ENCODE measurements at places on chromosomes 13 and 19.

DNA sequence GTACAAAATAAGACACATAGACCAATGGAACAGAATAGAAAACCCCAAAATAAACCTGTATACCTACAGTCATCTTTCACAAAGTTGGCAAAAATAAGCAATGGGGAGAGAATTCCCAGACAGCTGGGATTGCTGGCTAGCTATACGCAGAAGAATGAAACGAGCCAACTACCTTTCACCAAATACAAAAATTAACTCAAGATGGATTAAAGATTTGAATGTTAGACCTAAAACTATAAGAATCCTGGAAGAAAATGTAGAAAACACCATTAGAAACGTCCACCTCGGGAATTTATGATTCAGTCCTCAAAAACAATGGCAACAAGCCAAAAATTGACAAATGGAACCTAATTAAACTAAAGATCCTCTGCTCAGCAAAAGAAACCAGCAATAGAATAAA lies 408.1 kb upstream of the SLITRK1 start:
- DNase-seq = no peak

GRCh38 chr13:66195238-66195637 lies 1034.9 kb downstream of the PCDH9 start:
- DNase-seq = no peak

- DNase-seq = no peak
Measured at GRCh38 chr13:41590643-41591042, 133.3 kb downstream of the RGCC start.

- no peak for DNase-seq
Measured at GRCh38 chr19:2542341-2543069, 66.6 kb downstream of the GADD45B start.

- DNase-seq = no peak
Measured at GRCh38 chr13:51231456-51231855, 9.3 kb downstream of the FAM124A start.

- DNase-seq = no peak
Measured at GRCh38 chr13:28477709-28477973, 17.3 kb downstream of the FLT1 start.

DNA sequence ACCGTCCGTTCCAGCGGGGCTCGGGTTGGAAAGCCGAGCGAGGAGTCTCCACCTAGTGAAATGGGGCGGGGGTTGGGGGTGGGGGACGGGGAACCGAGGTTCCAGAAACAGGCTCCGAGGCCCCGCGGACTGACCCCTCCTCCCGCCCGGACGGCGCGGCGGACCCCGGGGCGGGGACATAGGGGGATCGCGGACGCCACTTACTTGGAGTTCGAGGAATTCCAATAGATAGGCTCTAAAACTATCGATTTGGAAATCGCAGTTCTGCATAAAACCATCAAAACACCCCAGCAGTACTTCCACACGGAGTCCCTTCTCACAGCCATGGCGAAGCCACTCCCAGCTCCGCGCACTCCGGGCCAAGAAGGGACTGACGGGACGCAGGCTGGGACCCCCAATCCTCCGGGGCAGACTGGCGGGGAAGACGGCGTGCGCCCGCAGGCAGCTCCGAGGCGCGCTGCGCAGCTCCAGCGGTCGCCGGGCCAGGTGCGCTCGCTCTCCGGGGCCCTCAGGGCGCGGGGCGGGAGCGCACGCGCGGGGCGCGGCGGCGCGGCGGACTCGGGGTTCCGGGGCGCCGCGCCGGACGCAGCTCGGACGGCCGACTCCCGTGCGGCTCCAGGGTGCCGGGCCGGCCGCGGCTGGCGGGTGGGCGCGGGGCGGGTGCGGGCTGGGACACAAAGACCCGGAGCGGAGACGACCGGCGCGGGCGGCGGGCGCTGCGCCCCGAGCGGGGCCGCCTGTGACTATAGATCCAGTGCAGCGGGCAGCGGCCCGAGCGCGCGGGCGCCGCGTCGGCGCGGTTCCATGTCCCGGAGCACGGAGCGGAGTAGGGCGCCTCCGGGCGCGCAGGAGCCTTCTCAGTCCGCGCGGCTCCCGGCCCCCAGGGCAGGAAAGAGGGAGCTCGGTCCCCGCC lies 567 bp downstream of the EFNB2 start:
- DNase-seq = peak; percentile 22

DNA sequence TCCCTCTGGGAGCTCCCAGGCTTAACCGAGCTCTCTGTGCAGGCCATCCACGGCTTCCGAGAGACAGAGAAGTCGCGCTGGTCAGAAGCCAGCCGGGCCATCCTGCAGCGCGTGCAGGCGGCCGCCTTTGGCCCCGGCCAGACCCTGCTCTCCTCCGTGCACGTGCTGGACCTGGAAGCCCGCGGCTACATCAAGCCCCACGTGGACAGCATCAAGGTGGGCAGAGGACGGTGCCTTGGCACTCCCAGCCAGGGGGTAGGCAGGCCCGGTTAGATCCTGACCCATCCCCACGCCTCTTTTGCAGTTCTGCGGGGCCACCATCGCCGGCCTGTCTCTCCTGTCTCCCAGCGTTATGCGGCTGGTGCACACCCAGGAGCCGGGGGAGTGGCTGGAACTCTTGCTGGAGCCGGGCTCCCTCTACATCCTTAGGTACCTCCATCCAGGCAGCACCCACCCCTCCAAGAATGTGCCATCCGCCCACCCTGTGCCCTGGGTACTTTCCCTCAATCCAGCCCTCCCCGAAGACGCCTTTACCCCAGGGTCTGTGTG lies 1.5 kb downstream of the PSPN start:
- no peak for DNase-seq

GRCh38 chr13:21121616-21122015 lies 54.7 kb downstream of the SKA3 start:
- no peak for DNase-seq

DNA sequence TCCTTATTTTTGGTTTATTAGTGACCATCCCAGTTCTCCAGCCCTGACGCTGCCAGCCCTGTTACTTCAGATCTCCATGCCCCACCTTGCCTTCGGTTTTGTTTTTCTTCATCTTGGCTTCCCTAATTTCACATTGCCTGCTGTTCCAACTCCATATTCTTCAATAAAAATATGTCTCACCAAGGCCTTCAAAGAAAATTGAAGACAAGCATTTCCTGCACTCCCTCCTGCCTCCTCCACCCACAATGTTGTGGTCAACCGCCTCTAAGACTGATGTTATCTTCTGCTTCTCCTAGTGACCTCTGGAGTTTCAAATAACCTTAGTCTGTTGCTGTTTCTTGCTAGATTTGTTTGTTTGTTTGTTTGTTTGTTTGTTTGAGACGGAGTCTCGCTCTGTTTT lies 14.6 kb downstream of the PLD3 start:
- DNase-seq = no peak

DNA sequence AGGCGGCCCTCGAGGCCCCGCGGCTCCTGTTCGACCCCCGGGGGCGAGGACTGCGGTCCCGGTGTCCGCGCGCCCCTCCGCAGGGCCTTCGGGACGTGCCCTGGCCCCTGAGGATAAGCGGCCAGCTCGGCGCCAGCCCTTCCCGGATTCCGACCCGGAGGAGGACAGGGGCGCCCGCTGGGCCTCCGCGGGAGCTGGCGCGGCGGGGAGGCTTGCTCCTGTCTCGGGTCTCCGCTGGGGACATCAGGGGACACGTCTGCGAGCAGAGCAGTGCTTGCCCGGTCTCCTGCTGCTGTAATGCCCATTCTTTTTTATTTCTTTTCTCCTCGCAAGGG lies 829 bp downstream of the B3GLCT start:
- DNase-seq = no peak

GRCh38 chr13:75736173-75736572 lies 100.0 kb downstream of the LMO7 start:
- no peak for DNase-seq

- no peak for DNase-seq
Measured at GRCh38 chr19:49428547-49429451, 3.6 kb downstream of the GFY start.

DNA sequence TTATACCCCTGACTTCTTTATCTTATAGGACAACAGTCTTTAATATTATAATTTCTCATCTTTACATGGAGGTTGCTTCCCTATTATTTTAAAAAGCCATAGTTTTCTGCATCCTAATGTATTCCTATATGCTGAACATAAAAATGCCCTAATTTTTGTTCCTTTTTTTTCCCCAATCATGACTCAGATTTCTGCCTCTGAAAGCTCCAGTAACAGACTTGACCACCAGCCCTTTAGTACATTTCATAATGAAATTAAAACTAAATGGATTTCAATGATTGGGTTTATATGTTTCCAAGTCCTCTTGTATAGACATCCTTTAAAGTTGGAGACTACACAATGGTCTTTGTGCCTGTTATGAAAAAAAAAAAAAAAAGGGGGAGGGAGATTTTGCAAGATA lies 712.5 kb downstream of the DIAPH3 start:
- no peak for DNase-seq

- no peak for DNase-seq
Measured at GRCh38 chr13:112831196-112831595, 137.8 kb upstream of the MCF2L start.

GRCh38 chr13:46341112-46341711 lies 45.8 kb downstream of the RUBCNL start:
- no peak for DNase-seq

DNA sequence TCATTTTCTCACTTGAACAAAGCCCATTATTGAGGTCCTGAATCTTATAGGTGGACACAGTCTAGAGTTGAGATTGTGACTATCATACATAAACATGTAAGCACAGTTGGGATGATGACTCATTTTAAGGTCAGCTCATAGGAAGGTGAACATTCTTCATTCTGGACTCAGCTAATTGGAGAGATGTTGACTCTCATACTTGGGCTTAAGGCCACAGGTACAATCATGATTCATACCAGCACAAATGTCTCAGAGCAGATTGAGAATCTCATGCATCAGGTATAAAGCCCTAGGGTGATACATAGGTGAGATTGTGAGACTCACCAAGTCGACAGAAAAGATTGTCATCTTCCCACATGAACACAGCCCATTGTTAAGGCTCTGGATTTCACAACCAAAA lies 62.3 kb upstream of the ZNF724 start:
- DNase-seq = no peak

GRCh38 chr19:35228177-35228930 lies at the start of gene FAM187B:
TSS of gene FAM187B (minus strand) at chr19:35228739. CDS start at chr19:35228680, 59 bp downstream.
- DNase-seq = no peak

DNA sequence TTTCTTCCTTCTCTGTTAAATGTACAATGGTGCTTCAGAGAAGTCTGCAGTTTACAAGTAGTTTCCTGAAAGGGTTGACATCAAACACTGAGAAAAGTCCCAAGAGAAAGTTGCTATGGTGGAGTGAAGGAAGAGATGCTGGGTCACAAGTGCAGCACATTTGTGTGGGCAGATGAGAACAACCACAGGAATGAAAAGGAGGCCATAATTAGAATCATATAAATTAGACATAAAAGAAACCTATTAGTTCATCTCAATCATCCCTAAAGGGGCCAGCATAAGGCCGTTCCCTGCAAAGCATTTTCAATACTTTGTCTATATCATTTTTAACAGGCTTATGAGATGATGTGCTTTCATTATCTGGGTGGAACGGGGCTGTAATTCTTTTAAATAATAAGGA lies 359.2 kb downstream of the IRS2 start:
- no peak for DNase-seq

DNA sequence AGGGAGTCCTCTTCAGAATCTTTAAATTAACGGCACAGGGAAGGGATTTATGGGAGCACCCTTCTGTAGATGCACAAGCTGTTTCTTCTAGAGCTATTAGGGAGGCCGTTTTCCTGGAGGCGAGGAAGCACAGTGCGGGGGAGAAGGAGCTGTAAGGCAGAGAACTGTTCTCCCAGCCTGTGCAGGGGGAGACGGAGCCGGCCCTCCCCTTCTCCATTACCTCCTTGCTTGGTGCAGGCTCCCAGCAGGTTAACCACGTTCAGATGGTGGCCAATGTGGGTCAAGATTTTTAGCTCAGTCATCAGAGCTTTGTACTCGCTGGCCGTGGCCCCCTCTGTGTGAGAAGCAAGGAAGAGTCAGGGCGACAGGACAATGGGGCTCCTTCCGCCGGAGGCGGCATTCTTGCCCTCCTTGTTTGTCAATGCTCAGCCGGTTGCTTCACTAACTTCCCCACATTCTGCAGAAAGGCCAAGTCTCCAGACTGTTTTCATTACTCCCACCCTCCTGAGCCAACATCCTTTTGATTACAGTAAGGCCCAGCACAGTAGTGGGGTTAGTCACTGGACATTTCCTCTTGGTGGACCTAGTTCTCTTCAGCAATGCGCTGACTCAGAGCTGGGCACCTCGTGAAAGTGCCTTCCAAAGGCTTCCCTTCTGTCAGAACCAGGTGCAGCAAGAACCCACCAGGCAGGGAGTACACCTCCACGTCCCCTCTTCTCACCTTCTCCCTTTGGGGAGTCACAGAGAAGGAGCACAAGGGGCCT lies 165.4 kb downstream of the FLT1 start:
- DNase-seq = no peak

- no peak for DNase-seq
Measured at GRCh38 chr13:64234255-64234654, 2818.6 kb upstream of the PCDH20 start.

GRCh38 chr13:98349731-98350305 lies 172.7 kb upstream of the RNF113B start:
- no peak for DNase-seq

DNA sequence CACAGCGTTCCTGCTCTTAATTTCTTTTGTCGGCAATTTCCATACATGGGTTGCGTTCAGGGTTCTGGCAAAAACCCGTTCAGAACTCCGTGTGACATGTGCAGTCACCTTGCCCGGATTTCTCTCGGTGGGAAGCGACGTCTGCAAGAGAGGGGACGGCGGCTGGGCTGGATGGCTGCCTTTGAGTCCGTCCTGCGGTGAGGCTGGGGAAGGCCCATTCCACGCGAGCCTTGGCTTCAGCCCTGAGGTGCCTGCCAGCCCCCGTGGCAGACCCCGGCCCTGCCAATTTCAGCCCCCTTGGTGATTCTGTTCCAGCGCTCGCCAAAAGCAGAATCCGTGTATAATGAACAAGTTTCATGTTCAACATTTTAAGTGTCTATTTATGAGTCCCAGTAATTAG lies 72.6 kb upstream of the TSHZ3 start:
- no peak for DNase-seq

GRCh38 chr19:5952193-5953029 lies 25.5 kb downstream of the RANBP3 start:
- DNase-seq = no peak

DNA sequence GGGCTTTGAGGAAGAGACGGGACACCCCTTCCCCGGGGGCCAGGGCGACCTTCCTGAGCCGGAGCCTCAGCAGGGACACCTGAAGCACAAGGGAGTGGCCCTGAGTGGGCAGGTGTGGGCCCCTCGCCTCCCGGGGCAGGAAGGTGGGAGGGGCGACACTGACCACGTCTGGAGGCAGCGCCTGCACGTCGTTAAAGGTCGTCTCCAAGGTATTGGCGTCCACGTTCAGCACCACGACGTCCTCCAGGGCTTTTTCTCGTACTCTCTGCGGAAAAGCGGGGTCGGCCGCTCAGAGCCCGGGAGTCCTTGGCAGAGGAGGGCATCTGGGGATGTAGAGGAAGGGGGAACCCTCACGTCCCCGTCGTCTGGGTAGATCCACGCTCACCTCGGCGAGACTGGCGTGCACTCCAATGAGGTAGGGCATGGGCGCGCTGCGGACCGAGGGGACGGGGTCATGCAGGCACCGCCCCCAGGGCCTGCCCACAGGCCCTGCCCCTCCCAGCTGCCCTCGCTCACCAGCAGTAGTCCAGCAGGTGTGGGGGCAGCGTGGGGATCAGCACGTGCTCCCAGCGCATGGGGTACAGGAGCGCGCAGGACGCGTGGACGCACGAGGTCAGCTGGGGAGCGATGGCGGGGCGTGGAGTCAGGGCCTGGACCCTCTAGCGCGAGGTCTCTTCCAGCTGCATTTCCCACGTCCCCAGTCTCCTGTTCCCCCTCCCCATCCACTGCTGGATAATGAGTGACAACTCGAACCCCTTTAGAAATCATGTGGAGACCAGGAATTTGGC lies 6.1 kb downstream of the DENND1C start:
- DNase-seq = no peak

All from GM19239 (cell line).